ENCODE measurements at places on chromosomes 1 and 21. TPM values are rescaled to one million over a fixed set of nuclear protein-coding genes. Genes with fewer than 3 reads are reported as not detected.

Gene RUNX1
- 4.6 TPM for polyA plus RNA-seq

Gene GJC2
- polyA plus RNA-seq: 1.5 TPM

GRCh38 chr1:26278303-26278702 lies 1.6 kb upstream of the SH3BGRL3 start:
- DNase-seq: no peak

DNA sequence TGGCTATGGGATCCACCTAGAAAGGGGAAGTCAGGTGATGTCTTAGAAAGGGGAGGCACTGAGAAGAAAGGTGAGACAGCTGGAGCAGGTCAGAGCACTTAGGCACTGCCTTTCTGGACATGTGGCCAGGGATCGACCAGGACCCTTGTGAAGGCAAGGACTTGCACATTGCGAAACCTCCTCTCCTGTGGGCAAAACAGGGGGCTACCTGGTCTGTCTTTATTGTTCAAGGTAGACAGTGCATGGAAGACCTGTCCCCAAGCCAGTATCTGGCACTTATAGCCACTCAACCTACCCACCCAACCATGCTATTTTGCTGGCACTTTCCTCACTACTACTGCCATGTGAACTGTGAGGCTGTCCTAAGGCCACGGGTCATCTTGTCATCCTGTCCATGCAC lies 67.2 kb downstream of the NAV1 start:
- DNase-seq: no peak

DNA sequence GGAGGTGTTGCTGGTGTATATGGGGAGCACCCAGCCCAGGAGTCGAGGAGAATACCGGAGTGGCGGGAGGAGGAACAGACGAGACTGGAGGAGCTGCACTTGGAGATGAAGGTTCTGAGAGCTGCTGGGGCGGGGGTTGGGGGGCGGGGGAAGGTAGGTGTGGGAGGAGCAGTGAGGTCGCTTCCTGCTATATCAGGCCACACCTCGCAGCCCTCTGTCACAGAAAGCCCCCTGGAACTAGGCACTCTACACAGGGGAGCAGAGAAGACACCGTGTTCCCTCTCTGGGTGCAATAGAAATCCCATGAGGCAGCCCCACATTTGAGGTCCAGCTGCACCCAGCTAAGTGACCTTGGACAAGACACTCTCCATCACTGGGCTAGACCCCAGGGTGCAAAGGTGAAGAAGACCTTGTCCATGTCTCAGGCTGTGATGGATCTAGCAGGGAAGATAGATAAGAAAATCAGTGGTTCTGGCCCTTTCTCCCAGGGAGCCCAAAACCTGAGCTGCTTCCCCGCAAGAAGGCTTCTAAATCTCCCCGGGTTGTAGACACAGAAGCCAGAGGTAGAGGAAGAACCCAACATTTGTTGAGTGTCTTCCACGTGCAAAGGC lies 155.8 kb upstream of the EDN2 start:
- DNase-seq: no peak

DNA sequence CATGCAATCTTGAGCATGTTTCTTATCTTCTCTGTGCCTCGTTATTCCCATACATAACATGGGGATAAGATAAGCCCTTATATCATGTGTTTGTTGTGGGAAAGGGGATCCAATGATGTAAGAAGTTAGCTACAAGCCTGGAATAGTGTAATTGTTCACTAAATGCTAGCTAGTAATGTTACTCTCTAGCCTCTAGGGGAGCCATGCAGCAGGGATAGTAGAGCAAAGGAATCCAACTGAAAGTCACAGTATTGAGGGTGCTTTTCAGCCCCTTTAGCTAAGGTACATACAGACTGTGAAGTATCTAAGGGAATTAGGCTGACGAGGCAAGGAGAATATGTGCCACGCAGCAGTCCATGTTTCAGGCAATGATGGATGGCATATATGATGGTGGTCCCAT lies 46.9 kb downstream of the IL23R start:
- no peak for DNase-seq

Gene FAAH
- polyA plus RNA-seq: 15.9 TPM

Gene TMEM82
- polyA plus RNA-seq: not detected

Gene LY9
- 0.30 TPM for polyA plus RNA-seq

GRCh38 chr1:50378770-50379169 lies 44.5 kb downstream of the DMRTA2 start:
- DNase-seq: no peak

DNA sequence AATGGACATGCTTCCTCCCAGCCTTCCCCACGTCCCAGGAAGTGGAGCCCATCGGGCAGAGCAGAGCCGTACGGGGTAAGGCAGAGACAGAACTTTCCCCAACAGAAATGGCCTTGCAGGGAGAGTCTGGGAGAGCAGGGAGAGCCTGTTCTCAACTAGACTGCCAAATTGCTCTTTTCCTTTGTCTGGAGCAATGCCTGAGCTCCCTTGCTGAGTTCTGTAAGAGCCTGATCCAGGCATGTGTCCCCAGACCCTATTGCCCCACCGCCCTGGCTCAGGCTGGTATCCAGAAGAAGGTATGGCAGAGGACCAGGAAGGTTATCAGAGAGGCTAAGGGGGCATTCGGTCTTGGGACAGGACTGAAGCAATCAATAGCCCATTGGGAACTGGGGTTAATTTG lies 79.9 kb downstream of the TMEM53 start:
- DNase-seq: no peak

- no peak for DNase-seq
Measured at GRCh38 chr1:232940262-232940661, 10.1 kb upstream of the NTPCR start.

DNA sequence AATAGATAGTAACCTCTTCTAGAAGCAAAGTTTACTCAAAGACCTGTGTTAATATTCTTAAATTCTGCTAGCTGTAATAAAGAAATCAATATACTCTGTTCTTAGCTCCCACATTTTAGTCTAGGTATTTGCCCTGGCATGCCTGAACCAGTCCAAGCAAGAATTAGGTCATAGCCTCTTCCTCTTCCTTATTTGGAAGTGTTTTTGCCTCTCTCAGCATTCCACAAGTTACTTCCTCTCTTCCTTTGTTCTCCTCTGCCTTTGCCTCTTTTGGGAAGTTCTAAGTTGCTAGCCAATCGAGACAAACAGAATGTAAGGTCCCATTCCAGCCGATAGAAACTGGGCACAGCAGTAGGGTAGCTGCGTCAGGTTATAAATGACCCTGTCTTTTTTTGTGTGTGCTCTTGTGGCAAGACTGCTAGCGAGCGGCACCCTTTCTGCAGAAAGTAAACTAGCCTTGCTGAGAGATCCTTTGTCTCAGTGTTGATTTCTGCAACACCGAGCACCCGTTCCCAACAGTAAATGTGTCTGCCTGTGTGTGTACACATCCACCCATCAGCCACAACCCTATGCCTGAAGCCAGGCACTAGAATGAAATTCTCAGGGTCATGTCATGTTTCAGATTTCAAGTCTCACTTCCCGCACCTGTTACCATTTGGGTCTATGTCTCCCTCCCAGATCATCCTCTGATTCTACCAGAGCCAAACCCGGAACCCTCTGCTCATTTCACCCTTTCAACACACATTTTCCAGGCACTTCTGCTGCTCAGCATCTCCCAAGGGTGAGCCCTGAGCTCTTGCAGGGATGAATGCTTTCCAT lies 37.5 kb downstream of the LRRC3 start:
- DNase-seq: no peak

DNA sequence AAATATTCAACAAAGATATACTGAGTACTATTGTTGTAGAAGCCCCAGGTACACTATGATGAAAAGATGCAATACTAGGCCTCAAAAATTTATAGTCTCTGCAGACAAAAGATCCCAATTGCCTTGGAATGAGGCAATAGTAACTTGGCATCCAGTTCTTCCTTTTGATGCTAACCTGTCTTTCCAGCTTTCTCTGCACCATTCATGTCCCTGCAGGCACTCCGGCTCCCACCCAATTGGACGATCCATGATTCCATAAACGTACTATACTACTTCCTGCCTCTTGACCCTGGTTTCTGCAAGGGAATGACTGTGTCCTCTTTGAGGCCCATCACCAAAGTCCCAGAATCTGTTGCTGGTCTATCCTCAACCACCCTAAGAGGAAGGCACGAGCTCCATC lies 8.0 kb upstream of the TAGLN2 start:
- no peak for DNase-seq

GRCh38 chr1:232610192-232610901 lies 19.6 kb downstream of the SIPA1L2 start:
- DNase-seq: no peak

DNA sequence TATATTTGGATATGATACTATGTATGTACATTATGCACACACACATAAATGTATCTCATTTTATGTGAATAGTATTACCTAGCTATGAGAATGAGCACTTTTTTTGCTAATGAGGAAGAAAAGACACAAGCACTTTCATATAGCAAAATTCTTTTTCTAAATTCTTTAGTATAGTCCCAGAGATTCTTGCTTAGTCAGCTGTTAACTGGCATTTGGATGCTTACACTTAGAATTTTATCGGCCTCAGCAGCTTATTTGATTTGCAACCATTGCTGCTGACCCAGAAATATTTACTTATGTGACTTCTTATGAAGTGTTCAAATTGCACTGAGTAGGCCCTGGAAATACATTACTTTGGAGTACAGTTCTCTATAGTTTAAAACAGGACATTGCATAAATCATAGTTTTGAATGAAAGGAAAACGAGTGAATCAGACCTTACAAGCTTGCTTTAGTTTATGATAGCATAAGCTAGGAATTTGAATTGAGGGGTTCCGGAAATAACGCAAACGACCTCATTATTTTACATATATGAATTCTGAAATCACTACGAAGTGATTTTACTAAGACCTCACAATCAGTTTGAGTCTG lies 653.9 kb upstream of the NEGR1 start:
- peak; percentile 11 for DNase-seq

- DNase-seq: no peak
Measured at GRCh38 chr1:224447251-224447650, 12.7 kb upstream of the WDR26 start.

DNA sequence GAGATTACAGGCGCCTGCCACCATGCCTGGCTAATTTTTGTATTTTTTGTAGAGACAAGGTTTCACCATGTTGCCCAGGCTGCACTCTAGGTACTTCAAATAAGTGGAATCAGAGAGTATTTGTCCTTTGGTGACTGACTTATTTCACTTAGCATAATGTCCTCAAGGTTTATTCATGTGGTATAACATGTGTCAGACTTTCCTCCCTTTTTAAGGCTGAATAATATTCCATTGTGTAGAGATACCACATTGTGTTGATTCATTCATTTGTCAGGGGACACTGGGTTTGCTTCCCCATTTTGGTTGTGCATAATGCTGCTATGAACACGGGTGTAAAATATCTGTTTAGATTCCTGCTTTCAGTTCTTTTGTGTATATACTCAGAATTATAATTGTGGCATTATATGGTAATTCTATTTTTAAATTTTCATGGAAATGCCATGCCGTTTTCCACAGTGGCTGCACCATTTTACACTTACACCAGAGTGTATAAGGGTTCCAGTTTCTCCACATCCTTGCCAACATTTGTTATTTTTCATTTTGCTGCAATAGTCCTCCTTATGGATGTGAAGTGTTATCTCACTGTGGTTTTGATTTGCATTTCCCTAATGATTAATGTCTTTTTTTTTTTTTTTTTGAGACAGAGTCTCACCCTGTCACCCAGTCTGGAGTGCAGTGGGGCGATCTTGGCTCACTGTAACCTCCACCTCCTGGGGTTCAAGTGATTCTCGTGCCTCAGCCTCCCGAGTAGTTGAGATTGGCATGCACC lies 35.1 kb downstream of the IL6R start:
- no peak for DNase-seq

Gene ARHGEF10L
- 19.5 TPM for polyA plus RNA-seq

DNA sequence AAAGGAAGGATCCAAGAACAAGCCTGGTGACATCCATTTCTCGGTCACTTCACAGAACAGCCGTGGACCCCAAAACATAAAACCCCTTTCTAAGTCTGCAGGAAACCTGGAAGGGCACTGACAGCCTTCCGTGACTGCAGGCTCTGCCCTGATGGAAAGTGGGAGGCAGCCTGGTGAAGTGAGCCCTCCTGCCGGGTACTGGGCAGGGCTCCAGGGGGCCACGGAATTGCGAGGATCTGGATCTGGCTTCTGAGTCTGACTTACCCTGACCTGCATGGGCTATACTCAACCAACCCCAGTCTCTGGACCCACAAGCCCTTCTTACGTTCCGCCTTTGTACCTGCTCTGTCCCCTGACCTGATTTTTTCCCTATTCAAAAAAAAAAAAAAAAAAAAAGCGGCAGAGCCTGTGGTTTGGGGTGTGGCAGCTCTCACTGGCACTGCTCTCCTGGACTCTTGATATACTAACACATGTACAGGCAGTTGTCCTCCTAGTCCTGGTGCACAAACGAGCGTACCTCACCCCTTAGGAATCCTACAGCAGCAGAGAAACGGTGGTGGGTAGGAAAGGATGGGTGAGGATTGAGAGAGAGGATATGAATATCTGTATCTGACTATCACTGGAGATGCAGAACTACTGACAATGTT lies 82.9 kb downstream of the BEND5 start:
- no peak for DNase-seq

GRCh38 chr21:42565206-42565810 lies 51.7 kb downstream of the SLC37A1 start:
- no peak for DNase-seq

Measured in muscle of back (tissue), 13 donors.